ENCODE measurements at places on chromosomes 7 and 10.

DNA sequence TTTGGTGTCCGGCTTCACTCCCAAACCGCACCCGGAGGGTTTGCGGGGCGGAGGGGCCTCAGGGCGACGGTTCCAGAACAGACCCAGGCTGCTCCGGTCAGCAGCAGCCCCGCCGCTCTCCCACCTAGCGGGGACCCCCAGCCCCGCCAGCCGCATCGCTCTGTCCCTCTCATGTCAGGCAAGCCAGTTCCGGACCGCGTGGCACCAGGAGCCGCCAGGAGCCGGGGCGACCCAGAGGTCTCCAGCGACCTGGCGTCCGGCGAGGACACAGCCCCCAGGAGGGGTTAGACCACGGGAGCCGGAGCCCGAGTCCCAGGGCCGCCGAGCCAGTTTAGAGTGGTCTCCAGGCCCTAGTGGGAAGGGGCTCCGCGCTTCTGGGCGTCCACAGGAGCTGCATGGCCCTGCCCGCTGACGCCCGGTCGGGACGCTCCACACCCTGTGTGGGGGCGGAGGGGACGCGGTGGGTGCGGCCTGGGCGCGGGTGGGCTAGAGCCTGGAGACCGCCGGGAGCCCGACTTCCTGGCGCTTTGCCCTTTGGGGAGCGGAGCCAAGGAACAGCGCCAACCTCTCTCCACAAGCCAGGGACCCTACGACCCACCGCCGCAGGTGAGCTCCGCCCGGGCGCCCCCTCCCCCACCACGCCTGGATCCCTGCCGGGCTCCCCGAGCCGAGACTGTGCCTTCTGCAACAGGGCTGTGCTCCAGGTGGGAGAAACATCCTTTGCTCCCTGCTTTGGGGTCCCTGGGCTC, 43.4 kb downstream of the ZNF117 start:
- no peak for DNase-seq

DNA sequence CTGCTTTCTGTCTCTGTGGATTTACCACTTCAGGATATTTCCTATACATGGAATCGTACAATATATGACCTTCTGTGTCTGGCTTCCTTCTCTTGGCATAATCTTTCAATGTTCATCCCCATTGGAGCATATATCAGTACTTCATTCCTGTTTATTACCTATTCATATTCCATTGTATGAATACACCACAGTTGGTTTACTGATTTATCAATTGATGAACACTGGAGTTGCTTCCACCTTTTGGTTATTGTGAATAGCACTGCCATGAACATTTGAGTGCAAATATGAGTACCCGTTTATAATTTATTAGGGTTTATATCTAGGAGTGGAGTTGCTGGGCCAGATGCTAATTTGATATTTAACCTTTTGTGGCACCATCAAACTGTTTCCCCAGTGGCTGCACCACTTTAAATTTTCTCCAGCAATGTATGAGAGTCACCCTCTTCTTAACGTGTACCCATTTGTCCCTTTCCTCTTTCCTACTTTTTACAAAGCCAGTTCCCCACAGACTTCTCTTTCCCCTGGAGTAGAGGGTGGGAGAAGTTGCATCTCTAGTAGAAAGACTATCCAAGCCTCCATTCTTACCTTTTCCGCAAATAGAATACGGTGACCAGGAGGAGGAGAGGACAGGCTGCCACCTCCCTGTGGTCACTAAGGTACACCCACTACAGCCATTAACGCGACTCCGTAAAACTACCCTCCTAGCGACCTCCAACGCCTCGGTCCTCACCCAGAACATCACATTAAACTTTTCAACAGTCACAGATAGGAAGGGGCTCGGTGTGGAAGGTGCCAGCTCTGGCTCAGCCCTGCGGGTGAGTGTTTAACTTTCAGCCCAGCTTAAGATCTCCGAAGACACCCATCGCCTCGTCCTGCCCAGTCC, 25.6 kb downstream of the SCD start:
- DNase-seq = no peak

GRCh38 chr7:574661-575395, 55.2 kb upstream of the PDGFA start:
- no peak for DNase-seq

- DNase-seq = no peak
These were observed 75.2 kb downstream of the PLXDC2 start for GRCh38 chr10:19891429-19891828.

DNA sequence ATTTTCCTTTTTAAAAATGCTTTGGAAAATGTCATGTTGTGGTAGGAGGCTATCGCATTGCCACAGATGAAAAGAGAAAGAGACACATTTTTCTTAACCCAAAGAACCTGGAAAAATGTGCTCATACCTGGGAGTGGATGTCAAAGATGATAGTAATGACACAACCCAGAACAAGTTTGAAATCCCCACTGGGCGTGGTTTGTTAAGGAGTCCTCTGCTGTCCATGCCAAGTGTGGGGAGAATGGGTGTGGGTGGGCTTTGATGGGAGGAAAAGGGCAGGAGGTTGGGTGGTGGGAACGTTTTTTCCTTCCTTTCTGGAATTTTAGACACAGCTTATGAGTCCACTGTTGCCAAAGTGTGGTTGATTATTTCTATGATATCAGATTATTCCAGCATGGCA, 10.9 kb downstream of the OPTN start:
- no peak for DNase-seq

DNA sequence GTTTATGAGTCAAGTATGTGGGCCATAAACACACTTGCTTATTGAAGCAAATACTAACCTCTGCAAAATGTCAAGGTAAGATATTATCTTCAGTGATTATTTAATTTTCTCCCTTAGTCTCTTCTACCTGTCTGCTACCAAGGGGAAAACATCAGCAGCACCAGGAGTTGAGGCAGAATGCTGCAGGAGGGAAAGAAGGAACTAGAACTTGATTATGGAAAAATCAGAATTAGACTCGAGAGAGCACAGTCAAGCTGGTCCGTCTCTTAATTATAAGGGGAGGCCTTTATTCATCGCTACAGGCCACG, 4.9 kb upstream of the ZFYVE27 start:
- DNase-seq = no peak

GRCh38 chr7:17946591-17946990, 6.3 kb upstream of the SNX13 start:
- DNase-seq = peak; percentile 16

DNA sequence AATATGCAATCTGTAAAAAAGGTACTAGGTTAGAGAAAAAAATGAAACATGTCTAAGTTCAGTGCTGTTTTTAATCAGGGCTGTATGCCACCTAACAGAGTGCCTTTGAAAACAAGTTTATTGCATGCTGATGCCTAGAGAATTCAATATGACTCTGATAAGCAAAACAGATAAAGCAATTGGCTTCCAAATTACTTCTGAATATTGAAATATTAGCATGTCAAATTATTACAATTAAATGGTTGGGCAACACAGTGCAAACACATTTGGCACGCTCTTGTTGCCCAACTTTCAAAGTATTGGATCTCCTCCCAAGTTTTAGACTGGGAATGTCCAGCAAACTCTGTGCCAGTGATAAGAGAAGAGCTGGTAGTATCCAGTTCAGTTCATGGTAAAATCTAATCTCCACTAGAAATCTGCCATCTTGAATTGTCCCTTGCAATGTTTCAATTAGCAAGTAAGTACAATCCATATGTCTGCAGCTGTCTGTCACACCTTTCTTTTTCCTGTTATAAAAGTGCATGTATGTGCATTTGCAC, 65.2 kb upstream of the FAM133B start:
- no peak for DNase-seq

DNA sequence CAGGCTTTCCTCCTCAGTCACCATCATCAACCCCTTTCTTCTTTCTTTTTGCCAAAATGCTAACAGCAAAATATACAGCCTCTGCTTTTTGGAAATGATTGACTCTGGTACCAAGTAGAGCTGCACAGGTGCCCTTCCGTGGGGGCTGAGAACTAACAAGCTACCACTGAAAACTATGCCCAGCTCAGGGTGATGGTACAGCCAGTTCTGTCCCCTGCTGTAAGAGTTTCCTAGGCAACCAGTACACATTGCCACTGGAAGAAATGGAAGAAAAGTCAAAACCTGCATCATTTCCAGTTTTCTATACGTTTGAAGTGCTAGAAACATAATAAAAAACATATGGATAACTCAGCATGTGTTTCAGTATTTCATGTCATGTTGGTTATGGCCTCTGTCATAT, 297.5 kb downstream of the PRKG1 start:
- DNase-seq = no peak

DNA sequence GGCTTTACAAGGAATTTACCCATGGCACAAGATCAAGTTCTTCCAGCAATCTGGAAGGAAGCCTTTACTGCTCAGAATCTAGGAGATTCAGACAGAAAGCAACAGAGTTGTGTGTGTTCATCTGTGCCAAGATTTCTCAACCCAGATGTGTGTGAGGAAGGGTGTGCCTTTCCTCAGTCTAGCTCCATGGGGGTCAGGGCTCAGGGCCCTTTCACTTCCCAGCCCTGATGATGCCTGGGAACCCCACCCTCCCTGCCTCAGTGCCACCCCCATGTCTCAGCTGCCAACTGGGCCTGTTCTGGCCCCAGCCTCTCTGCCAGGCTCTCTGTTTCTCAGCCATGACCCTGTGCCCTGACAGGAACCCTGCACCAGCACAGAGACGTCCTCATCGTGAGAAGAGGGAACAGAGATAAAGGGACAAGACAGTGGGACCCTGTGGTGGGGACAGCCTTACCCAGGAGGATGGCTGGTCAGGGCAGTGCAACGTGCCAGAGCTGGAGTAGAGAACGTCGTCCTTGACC, 102.0 kb downstream of the VIPR2 start:
- DNase-seq = no peak

GRCh38 chr7:73509463-73509862, 12.6 kb downstream of the BAZ1B start:
- DNase-seq = no peak

DNA sequence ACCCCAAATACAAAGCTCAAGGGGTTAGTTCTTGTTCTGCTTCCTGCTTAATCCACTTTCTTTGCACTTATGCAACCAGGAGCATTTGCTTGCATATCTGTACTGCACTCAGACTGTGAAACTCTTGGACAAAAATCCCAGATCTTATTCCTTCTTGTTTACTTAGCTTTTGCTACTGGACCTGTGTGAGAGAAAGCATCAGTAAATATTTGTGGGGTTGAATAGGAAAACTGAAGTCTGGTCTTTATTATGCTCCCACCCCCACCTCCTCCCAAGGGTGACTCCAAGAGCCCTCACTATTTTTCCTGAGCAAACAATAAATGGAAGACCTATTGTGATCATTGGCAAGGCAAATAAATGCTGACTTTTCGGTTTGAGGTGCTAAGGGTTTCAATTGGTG, 57.1 kb upstream of the VSTM2A start:
- no peak for DNase-seq

DNA sequence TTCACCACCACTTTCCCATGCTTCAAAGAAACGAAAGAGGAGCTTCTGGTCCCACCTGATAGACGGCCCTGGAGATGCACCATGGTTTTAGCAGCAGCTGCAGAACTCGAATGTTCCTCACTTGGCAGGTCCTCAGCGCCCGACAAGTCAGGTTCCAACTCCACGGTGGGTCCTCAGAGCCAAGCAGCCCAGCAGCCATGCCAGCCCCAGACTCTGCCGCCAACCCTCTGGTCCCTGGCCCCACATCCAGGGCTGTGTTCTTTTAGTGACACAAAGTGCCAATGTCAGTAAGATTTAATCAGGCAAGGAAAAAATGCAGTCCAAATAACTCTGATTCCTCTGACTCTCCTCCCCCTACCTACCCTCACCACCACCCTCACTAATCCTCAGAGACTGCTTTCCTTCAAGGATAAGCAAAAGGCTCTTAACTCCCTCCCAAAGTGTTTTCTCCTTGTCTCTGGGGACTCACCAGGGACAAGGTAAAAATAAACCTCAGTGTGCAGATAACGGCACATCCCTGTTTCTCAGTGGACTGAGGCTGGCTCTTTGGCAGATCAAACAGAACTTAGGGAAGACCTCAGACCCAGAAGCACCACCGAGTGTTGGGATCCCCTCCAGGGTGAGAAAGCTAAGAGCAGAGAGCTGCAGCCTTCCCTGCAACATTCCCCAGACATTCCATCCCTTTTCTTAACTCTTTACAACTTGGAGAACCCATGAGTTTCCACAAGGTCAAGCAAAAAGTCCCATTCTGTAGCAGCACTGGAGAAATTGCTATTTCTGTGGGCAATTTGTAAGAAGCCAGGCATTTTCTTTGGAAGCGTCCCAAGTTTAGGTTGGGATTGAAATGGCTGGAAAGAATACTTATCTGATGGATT, 358.9 kb downstream of the FRMD4A start:
- no peak for DNase-seq

- no peak for DNase-seq
These were observed 96.8 kb downstream of the TMEM26 start for GRCh38 chr10:61356354-61356753.

DNA sequence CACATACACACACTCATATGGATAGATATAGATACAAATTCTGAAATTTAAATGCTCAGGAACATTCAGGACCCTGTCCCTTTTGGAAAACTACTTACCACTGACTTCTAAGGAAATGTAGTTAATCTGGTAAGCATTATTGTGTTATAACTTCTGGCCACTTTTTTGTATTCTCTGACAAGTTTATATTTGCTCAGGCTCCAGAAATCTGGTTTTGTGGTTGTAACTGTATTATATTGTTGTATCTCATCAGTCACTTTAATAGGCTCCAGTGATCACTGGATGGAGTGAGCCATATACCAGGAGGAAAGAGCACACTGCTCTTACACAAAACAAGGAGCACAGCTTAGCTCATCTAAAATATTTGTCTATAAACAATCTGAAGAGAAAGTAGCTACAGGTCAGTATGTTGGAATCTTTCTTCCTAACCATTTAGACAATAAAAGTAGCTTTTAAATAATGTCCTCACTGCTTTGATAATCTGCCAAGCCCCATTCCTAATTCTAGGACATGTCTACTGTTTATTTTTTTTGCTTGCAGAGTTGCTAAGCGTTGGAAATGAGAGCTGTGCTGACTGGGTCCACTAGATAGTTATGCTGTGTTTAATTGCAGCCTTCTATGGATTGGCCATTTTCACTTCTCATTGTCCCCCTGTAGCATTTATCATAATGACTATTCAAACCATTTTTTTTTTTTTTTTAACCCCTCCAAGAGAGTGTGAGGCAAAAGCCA, 43.8 kb downstream of the SMNDC1 start:
- no peak for DNase-seq

DNA sequence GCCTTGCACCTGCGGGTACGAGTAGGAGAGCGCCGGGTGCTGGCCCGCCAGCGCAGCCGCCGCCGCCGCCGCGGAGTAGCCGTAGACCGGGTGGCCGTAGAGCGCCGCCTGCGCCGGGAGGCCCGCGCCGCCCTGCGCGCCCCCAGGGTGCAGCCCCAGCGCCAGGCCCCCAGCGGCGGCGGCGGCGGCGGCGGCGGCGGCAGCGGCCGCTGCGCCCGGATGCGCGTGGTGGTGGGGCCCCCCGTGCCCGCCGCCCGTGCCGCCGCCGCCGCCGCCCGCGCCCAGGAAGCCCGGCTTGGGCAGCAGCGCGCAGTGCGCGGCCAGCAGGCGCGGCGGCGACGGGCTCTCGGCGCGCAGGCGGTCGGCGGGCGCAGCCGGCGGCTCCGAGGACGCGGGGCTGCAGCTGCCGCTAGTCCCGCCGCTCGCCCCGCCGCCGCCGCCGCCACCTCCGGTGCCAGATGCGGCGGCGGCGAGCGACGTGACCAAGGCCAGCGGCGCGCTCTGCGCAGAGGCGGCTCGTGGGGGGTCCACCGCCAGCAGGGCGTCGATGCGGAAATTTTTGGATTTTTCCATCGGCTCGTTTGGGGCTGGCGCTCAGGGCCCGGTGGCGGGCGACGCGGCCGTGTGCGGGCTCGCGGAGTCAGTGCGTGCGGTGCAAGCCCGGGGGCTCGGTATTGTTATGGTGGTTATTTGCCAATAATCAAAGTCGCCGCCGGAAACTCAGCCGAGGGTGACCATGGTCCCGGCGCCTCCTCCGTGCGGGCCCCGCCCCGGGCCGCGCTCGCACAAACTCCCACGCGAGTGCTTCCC, 480 bp downstream of the MNX1 start:
- no peak for DNase-seq
